GM12892 (cell line): ENCODE measurements at places on chromosomes 4 and X.

DNA sequence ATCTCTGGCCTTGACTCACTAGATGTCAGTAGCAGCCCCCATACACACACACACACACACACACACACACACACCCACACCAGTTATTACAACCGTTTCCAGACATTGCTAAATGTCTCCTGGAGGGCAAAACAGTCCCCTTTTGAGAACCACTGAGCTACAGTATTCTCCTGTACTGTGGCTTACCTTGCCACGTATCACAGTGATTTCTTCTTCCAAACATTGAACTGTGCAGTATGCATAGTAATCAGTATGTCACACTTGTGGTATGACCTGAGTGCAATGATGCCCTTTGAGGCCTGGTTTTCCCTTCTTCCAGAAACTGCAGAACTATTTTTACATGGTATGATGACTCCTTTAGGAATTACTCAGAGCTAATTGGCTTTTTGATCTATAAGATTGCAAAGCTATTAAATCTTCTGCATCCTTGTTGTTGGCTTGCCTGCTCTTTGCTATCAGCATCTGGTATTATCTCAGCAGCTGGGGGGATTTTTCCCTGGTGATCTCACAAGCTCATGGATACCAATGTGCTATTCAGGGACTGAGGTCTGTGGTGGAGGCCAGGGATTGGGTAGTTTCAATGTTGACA is 3.6 kb upstream of the THOC2 start:
- DNase-seq, result no peak

DNA sequence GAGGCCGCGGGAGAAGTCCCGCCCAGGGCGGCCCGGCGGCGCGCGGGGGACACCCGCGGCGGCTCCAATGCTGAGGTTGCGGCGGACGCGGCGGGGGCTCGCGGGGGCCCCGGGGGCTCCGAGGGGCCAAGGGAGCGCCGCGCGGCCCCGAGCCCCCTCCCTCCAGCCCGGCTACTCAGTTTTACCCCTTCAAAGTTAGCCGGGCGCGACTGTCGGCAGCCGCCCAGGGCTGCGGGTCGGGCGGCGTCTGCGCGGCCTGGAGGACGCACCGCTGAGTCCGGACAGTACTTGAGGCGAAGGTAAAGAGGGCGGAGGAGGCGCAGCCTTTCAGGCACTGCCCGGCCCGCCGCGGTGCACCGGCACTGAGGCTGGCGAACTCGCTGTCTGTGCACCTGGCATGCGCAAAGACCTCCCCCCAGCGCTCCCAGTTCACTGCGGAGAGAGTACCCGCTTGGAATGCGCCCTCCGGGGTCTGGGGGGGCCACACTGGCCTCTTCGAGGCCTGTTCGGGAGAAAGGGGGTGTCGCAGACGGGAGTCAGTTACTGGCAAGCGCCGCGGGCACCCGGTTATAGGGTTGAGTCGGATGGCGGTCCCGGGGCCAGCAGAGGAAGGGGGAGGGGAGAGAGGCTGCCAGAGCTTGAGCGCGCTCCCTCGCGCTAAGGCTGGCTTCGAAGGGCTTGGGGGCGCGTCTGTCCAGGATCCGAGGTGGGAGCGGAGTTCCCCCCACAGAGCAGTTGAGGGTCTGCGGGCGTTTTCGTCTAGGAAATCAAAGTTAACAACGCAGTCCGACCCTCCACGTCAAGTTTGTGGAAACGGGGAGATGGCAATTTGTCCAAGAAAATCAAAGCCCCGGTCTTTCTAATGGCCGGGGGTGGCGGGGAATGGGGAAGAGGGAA is 1.1 kb downstream of the PCDH19 start:
- DNase-seq, result no peak

DNA sequence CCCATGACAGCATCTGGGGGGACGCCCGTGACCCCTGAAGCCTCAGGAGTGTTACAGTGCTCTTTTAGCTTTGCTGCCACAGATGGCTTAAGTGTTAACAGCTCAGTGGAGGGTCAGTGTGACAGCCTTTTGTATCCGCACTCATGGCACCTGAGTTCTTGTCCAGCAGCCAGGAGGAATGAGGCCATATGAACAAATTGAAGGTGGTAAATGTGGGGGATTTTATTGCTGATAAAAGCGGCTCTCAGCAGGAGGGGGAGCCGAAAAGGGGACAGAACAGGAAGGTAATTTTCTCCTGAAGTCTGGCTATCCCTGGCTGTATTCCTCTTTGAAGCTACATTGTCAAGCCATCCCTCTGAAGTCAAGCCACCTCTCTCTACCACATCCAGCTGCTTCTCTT is 441.0 kb downstream of the RAPGEF2 start:
- DNase-seq, result no peak

DNA sequence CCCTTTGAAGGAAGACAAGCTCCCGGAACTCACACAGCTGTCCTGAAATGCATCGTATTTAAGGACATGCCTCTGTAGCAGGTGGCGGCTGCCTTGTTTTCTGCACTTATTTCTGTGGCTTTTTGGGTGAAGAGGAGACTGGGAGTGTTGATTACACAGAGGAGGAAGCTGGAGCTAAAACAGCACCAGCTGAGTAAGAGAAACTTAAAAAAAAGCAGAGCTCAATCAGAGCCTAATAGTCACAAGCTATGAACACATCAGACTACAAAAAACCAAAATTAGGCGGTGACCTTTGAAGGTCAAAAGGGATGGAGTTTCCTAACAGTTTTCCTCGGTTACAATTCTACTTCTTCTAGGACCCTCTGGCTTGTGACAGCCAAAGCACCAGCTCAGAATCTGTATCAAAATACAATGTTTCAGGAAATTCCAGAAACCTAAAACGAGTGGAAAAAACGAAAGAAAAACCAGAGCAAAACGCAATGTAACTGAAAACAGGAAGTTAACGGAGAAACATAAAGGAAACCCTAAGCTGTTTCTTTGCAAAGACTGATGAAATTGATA is 13.5 kb downstream of the PRKX start:
- DNase-seq, result no peak

DNA sequence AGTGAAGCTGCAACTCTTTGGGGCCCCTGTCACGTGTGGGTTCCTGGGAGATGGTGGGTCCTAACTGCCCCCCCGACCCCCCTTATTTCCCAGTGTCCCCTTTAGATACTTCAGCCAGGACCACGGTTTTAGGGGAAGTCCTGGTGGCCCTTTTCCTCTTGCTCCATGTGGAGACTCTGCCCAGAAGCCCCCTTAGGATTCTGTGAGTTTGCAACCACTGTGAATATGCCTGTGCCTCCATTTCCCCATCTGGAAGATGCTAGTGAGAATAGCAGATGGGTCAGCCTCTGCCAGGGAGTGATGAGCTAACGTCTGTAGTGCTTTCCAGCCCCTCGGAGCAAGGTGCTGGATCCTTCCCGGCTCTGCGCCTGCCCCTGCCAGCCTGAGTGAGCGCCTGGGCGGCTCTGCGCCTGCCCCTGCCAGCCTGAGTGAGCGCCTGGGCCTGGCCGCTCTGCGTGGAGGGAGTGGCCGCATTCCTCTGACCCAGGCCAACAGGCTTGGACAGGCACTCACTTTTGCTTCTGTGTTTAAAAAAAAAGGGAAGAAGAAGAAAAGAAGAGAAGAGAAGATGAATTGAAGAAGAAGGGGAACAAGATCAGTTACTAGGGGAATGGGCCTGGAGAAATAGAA is 6.7 kb upstream of the CITED1 start:
- DNase-seq, result no peak

- DNase-seq, result no peak
Measured at GRCh38 chr4:16676230-16676770, 222.1 kb downstream of the LDB2 start.

DNA sequence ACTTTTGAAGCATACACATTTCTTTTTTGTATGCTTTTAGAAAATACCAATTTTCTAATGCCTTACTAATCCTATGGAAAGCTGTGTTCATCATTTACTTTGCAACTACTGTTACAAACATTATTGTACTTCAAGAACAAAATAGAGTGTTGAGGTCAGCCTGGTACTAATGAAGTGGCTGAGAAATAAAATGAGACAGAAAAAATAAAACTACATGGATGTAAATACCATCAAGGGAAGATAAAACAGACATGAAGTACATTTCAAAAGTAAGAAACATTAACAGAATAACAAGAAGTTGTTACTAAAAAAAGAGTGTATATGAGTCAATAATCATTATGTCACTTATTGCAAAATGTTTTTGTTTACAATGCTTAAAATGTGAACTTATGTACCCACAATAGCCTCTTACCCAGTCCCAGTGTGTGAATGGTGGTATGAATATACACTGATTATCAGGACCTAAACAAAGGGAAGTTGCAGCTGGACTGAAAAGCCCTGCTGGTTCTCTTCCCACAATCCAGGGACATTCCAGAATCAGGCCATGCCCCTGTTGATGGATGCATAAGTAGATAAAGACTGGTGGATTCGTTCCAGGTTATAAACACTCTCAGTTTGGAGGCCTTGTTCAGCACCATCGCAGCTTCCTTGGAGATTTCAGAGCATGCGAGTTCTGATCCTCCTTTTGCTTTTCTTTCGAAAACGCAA is 2.4 kb upstream of the CSN3 start:
- no peak for DNase-seq

DNA sequence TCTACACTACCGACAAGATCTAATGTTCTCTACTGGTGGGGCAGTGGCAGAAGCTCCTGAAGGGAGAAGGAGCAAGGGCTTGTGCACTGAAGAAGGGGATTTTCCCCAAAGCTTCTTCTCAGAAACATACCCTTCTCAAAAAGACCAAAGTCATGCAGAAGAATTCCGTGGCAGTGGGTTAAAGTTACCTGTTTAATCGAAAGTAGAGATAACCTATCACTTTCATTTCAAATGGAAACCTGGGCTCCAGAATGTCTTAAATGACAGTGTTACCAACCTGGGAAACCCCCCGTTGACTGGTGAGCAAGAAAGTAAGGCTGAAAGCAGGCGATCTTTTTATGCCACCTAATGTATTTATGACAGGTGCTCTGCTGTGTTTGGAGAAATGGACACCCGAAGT is 92.5 kb upstream of the TEX13D start:
- no peak for DNase-seq

DNA sequence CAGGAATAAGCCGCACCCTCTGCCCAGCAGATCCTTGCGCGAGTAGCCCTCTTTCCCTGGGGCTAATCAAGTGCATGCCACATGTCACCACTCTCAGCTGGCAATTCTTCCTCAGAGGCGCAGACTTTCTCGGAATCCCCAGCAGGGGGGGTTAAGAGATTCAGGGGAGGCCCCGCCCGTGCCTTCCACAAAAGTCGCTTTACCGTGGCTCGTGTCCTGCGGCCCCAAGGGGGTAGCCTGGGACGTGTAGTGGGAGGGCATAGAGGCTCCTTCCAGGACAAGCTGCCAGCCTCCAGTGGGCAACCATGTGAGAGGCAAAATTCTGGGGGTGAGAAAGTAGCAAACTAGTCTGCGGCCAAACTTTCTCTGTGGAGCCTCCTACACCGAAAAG is 652 bp downstream of the SRPX start:
- no peak for DNase-seq

DNA sequence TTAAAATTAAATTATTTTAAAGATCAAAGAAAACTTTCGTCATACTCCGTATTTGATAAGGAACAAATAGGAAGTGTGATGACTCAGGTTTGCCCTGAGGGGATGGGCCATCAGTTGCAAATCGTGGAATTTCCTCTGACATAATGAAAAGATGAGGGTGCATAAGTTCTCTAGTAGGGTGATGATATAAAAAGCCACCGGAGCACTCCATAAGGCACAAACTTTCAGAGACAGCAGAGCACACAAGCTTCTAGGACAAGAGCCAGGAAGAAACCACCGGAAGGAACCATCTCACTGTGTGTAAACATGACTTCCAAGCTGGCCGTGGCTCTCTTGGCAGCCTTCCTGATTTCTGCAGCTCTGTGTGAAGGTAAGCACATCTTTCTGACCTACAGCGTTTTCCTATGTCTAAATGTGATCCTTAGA is at the start of gene CXCL8:
CXCL8 (plus strand) TSS at position 217 of the 426 bp plus-strand sequence; CDS start at position 307, 90 bp downstream.
- DNase-seq, result no peak

DNA sequence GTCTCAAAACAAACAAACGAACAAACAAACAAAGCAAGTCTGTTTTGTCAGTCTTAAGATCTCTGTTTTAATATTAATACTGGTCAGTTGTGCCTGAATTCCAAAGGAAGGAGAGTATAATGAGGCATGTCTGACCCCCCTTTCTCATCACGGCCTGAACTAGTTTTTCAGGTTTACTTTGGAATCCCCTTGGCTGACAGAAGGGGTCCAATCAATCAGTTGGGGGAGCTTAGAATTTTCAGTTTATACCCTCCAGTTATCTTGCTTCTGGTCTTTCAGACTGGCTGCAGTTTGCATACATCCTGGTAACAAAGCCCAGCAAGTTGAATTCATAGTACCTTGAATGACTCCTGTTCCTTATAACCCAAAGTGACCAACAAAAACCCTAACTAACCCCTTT is 41.1 kb downstream of the TBC1D9 start:
- DNase-seq, result no peak

DNA sequence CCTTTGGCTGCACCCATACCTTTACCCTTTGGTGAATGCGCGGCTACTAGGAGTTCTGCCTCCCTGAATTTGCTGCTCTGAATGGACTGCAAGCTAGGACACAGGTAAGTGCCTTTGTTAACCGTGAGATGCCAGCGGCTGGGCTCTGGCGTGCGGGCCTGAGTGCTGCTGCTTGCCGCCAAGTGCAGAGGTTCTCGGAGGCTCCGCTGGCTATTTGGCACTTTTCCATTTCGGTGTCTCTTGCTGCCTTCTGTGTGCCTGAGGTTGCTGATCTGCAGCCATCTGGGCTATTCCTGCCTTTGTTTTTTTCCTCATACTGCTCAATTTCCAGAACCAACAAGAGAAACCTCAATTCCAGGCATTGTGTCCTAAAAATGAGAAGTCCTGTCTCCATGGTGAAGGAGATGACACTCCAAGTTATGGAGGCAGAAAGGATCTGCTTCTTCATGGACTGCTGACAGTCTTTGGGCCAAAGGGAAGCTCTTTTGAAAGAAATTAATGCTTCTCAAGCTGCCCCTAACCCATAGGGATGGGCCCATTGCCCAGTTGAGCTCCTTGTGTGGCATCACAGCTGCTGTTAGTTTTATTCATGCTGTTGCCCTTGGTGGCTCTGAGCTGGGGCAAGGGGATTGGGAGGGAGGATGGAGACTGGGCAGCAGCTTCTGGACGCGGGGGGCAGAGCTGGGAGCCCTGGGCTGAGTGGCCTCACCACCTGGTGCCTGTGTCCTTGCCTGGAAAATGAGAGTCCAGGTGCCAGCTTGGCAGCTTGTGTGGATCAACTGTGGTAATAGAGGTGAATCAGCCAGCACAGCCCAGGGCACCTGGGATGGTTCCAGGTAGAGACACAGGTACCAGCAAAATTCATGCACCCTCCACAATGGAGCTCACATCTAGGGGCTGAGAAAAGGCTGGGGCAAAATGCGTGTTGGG is 3.8 kb upstream of the TBC1D14 start:
- no peak for DNase-seq

DNA sequence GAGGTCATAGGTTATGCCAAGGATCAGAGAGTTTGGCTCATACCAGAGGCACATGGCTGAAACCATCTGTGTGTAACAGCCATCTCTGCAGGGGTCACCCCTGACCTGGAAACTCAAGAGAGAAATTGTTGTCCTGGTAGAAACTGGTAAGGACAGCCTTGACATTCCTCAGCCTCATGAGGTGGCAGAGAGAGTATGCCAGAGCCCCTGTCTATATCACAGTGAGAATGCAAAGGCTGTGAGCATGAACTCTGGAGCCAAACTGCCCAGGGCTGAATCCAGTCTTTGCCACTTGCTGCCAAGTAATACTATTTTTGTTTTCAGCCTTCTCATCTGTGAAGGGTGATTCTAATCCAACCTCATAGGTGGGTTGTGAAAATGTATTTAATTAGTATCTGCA is 37.1 kb upstream of the CCDC149 start:
- no peak for DNase-seq

- no peak for DNase-seq
Measured at GRCh38 chr4:121150486-121150885, 13.6 kb downstream of the TNIP3 start.
